Fibroblast of skin of abdomen (primary cell): ENCODE measurements at places on chromosomes 3 and 15.

DNA sequence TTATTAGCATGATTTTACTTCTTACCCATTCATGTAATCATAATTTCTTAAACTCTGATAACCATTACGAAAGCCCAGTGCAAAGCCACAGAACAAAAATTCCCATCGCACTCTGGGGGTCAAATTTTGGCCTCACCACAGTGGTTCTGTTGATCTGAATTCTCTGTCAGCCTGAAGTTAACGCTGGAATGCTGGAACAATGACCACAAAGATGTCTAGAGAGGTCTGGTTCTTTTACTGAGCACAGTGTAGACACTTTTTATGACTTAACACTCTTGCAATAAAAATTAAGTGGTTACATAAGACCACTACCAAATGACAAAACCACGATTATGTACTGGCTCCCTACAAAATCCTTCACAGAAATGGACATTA, 94.7 kb downstream of the PDZRN3 start:
- DNase-seq = peak; percentile 96

DNA sequence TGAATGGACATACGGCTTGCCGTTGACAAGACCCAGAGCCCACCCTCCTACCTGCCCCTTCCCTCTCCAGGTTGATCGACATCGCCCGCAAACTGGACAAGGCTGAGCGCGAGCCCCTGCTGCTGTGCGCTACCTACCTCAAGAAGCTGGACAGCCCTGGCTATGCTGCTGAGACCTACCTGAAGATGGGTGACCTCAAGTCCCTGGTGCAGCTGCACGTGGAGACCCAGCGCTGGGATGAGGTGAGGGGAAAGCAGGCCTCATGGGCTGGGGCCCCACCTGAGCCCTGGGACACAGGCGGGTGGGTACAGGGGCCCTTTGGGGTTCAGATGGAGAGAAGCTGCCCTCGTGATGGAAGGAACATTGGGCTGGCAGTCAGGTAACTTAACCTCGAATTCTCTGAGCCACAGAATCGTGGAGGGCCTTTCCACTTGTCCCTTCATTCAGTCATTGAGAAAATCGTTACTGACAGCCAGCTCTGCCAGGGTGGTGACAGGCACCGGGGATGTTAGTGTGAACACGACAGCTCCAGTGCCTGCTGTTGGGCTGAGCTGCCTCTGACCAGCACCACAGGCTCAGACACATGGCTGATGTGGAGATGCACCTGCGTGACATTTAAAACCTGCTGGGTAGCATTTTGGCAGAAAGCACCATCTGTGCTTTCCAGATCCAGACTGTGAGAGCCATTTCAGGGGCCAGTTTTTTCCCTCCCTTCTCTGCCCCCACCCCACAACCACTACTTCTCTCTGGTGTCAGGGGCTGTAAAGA, 25.6 kb upstream of the RHO start:
- DNase-seq = no peak

GRCh38 chr15:36673039-36673438, 93.6 kb downstream of the CDIN1 start:
- no peak for DNase-seq

DNA sequence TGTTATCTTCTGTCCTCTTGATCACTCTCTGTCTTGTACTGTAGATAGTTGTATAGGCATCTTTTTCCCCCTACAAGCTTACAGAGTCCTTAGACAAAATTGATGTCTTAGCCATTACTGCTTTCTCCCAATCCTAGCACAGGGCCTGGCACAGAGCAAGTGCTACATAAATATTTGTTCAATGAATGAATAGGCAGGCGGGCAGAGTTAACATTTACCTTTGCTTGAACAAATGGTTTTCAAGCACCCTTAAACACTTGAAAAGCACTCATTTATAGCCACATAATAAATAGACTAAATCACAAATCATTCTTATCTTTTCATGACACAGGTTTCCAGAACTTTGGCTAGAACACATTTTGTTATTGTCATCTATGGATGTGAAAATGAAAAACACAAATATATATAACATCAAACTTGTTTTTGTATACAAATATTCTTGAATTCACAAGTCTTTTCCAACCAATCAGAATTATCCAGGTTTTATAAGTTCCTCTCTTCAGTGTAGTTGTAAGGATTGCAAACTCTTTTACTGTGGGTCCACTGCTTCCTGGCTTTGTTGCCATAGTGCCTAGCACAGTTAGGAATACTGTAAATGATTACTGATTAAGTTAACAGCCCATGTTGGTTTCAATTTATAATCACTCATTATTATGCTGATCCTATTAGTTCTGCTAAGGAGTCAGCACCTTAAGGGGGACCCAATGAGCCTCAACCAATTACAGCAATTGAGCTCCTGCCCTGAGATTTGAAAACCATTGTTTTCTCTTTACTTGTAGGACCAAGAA, 61.9 kb downstream of the ISL2 start:
- DNase-seq = no peak

DNA sequence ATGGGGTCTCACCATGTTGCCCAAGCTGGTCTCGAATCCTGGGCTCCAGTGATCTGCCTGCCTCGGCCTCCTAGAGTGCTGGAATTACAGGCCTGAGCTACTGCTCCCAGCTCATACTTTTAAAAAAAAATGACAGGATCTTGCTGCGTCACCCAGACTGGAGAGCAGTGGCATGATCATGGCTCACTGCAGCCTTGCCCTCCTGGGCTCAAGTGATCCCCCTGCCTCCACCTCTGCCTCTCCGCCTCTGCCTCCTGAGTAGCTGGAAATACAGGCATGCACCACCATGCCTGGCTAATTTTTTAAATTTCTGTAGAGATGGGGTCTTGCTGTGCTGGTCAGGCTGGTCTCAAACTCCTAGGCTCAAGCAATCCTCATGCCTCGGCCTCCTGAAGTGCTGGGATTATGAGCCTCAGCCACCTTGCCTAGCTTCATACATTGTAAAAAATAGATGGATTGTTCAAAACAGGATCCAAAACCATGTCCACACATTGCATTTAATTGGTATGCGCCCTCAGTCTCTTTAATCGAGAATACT, 8.9 kb downstream of the PHLDB2 start:
- DNase-seq = no peak

DNA sequence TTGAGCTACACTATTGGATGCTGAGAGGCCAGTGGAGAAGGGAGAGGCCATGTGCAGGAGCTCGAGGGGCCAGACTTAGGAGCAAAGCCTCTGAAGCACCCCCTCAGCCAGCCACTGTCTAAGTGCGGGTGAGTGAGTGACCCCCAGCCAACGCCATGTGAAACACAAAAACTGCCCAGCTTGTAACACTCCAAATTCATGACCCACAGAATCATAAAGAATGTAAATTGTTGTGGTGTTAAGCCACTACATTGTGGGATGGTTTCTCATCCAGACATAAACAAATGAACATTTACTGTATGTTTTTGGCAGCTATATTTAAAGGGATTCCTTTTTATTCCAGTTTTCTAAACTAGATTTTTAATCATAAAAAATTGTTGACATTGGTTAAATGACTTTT, 27.2 kb upstream of the TMEM158 start:
- DNase-seq = peak; percentile 17

- DNase-seq = no peak
These were observed 299.6 kb downstream of the ULK4 start for GRCh38 chr3:41662288-41662687.

GRCh38 chr3:8996681-8997121, 33.4 kb upstream of the RAD18 start:
- peak; percentile 64 for DNase-seq

DNA sequence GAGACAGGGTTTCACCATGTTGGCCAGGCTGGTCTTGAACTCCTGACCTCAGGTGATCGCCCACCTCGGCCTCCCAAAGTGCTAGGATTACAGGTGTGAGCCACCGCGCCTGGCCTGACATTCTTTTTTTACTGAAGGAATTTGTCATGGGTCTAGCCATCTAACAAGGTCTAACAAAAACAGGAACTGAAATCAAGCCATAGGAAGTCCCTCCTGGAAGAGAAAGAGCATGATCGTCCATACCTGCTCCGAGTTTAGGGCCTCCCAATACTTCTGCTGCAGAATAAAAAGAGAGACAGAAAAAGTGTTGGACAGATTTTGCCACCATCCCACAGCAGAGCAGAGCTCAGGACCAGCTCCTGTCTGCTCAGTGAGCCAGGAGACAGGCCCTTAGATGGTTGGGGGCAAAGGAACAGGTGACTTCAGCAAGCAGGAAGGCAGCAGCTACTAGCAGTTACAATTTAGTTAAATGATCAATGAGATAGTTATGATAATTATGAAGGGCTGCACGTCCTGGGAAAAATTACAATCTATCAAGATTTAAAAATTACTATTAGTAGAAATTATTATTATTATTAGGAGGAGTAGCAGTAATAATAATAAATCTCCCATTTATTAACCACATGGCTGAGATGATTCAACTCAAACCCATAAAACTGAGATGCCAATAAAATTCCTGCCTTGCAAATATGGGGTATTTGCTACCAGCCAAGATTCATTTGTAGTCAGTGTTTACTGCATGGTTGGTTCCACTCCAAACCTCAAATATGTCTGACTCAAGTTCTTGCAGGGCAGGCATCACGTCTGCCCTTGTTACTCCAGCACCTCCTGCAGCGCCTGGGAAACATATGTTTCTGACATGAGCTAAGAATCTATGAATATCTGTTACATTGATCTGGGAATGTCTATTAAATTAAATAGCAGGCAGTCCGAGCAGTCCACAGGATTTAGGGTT, 40.1 kb downstream of the TMEM44 start:
- peak; percentile 100 for DNase-seq

DNA sequence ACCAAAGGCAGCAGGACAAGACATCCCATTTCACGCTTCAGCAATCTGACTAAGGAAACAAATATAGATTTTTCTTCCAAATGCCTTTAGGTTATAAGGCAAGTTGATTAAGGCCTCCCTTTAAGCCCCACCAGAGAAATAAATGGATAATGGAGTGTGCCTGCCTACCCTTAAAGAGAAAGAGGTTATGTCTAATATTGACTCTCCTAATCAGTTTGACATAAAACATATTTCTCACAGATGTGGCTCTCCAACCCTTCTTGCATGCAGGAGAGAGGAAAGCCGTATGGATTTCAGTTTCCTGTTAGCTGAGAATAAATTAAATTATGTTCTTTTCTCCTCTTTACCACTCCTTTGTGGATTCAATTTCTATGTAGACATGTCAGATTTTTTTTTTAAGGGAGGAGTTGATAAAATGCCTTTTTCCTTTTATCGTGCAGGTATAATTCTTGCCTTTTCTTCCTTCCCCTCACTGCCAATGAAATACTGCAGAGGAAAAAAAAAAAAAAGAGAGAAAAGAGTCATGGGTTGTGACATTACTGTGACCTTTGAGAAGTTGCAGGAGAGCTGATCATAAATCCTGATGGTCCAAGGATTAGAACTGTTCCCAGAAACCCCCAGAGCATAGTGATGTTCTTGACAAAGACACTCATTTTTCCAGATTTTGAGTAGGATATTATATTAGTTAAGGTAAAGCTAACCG, 355.3 kb upstream of the SLCO3A1 start:
- no peak for DNase-seq

- DNase-seq = peak; percentile 86
These were observed 20.1 kb downstream of the GXYLT2 start for GRCh38 chr3:72907731-72908620.

DNA sequence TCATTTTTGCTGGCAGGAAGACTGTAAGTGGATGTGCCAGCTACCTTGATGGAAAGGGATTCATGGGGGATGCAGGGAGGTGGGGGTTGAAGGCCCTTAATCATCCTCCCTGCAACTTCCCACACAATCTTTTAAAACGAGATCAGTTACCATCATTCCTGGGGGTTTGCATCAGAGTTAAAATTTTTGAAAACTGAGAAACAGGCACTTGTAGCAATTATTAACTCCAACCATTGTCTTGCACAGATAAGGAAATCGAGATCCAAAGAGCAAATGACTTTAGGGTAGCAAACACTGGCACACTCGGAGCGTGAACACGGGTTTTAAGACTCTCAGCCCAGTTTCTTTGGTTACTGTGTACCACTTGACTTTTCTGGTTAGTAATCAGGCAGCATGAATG, 41.9 kb downstream of the GPD1L start:
- DNase-seq = peak; percentile 27

DNA sequence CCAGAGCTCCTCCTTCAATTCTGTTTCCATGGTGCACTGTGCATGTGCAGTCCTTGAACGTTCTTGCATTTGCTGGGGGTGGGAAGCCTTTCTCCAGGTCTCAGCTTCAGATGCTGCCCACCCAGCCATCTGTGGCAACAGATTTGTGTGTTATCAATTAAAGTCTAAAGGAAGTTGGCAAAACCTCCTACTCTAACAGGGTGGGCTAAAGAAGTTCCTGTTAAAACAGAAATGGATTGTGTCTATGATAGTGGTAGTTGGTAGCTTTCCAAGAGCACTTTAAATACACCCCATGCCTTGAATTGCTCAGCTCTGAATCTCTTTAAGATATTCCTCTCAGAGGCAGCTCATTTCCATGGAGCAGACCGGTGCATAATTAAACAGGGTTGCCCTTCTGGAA, 488.0 kb upstream of the SUCLG2 start:
- no peak for DNase-seq

DNA sequence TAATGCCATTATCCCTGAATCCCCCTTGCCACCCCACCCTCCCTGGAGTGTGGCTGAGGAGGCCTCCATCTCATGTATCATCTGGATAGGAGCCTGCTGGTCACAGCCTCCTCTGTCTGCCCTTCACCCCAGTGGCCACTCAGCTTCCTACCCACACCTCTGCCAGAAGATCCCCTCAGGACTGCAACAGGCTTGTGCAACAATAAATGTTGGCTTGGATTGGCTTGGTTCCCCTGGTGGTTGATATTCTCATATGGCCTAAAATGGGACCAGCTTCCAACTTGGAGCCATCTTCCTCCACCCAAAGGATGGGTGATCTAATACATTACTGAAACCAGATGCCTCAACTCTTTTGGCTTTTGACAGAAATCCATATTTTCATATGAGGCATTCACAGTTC, 34.9 kb downstream of the VIPR1 start:
- DNase-seq = no peak

DNA sequence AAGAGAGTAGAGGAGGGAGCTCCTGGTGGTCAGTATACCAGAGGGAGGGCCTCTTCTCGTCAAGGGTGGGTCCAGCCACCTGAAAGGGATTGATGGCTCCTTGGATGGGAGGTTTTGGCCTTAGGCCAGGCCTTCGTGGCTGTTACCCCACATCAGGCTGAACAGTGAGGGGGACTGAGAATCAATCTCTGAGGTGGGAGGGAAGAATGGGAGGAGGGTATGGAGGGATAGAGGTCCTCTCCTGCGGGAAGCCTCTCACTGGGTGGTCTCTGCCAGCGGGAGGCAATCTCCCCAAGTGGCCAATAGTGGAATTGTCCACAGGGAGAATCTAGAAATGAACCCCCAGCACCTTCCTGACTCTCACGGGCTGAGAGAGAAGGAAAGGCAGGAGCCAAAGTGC, 53.5 kb downstream of the BSN start:
- DNase-seq = no peak
